ENCODE measurements at places on chromosomes 1 and 21.

DNA sequence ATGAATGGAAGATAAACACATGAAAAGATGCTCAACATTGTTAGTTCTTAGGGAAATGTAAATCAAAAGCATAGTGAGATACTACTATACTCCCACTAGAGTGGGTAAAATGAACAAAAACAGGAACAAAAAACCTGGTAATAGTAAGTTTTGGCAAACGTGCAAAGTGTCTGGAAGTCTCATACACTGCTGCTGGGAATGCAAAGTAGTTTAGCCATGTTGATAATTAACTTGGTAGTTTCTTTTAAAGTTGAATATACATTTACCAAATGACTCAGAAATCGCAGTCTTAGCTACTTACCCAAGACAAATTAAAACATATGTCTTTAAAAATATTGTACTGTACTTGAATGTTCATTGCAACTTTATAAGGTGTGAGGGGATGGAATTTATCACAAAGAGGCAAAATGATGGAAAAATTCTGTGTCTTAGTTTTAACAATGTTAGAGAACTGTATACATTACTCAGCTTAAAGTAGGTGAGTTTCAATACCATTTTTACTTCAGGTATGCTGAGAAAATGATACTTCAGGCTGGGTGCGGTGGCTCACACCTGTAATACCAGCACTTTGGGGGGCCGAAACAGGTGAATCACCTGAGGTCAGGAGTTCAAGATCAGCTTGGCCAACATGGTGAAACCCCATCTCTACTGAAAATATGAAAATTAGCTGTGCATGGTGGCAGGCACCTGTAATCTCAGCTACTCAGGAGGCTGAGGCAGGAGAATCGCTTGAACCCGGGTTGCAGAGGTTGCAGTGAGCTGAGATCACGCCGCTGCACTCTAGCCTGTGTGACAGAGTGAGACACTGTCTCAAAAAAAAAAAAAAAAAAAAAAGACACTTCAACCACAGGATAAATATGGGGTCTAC, 102.3 kb downstream of the PDE4B start:
- DNase-seq, result no peak

GRCh38 chr1:45554198-45554597, 3.6 kb downstream of the AKR1A1 start:
- DNase-seq, result no peak

GRCh38 chr1:70467531-70467930, 56.5 kb downstream of the CTH start:
- DNase-seq, result no peak

DNA sequence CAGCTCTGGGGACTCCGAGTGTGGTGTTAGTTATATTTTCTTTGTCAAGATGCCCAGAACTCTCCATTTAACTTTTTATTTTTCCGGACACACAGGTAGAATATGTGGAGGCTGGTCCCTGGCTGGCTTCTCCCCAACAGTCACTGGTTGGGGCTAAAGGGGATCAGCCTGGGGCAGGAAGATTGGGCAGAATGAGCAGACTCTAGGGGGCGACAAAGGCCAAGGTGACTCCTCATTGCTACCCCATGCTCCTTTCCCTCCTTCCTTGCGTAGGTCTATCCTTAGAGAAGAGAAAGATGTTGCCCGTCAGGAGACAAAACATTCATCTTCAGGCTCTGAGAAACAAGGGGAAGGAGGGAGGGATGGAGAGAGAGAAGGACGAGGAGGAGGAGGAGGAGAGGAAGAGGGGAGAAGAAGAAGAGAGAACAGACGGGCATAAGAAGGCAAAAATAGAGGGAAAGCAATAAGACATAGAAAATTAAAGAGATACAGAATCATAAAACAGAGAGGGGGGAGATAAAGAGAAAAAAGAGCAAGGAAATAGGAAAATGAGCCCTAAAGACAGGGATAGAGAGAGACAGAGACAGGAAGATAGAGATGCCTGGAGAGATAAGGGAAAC, 89.9 kb downstream of the FOXD2 start:
- peak; percentile 7 for DNase-seq
